Cardiac septum (tissue), 1 donor: ENCODE measurements at places on chromosomes 16 and 17. TPM values are rescaled to one million over a fixed set of nuclear protein-coding genes. Genes with fewer than 3 reads are reported as not detected.

GRCh38 chr17:69466905-69467667, 52.6 kb downstream of the MAP2K6 start:
- DNase-seq: no peak

DNA sequence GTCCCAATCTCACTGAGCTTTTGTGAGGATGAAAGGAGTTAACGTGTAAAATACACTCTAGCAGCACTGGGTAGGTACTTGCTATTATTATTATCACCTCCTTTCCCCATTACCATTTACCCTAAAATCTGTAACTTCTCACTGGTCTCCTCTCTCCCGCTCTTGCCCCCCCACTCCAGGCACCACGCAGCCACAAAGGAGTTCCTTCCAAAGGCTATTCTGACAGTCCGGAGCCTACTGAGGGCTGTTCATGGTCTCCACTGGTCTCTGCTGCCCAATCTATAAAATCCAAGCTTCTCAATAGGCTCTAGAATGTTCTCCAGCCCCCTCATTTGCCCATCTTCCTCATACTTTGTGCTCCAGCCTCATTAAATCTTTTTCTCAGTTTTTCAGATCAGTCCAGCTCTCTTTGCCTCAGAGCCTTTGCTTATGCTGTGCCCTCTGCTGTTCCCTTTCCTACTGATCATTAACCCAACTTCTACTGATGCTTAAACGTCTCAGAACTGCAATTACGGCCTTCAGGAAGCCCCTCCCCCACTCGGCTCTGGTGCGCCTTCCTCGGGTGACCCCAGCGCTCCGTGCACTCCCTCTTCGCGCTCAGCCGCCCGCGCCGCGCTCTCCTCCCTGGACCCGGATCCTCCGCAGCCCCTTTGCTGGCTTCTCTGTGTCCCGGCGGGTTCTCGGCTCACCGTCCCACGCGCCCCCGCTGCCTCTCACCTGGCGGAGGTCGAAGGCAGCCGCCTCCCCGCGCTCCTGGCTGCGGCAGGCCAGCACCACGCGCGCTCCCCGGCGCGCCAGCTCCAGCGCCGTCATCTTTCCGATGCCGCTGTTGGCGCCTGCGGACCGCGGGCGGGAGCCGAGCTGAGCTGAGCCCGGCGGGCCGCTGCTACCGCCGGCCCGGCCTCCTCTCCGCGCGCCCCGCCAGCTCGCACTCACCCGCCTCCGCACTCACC, 737 bp downstream of the DHRS13 start:
- DNase-seq: no peak

The NACA2 gene
- not detected for total RNA-seq

DNA sequence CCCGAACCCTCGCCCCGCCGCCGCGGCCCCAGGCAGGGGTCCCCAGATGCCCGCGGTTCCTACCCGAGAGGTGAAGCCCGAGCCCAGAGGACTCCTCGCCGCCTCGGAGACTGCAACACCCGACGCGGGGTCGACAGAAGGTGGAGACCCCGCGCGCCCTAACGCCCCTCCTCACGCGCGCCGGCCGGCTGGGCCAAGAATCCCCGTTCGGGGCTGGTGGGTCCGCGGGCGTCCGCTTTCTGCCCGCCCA, 515 bp downstream of the SUMO2 start:
- peak; percentile 75 for DNase-seq

The TBX6 gene
- 0.57 TPM for total RNA-seq

DNA sequence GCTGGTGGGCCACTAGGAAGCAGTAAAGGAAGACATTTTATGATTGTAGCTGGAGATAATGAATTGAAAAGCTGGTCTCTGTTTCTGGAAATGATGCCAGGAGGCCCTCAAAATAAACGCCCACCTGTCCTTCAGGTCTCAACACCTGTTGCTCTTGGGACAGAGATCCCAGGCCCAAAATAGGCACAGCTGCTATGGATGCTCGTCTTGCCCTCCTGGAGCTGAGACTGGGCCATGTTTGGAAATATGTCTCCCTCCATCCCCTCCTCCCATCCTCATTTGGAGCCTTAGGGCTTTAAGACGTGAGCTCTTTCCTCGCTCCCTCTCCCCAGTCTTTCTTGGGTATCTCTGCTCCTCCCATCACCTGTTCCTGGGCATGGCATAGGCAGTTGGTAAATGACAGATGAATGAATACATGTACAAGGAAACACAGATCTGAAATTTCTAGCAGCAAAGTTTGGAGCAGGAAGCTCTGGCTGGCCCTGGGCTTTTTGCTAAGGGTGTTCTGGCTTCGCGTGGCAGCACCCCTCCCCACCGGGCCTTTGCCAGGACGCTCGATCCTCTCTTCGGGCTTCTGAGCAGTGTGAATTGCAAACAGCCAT, 33.3 kb downstream of the MYH3 start:
- DNase-seq: no peak

The GUCY2D gene
- total RNA-seq: not detected

The STH gene
- not detected for total RNA-seq

DNA sequence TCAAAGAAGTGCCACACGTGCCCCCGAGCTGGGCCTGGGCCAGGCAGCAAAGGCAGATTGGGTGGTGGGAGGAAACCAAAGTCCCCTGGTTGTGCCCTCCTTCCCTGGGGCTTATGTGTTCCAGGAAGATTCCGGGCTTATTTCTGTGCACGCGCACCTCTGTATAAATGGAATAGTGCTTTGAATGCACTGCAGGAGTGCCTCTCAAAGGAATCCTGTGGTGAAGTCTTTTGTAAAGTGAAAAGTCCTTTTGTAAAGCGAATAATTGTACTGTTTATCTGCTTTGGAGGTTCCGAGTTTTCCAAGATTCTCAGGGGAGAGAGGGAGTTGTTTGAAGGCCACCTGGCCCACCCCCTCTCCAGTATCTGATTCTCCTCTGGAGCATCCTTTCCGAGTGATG, 26.8 kb downstream of the C17orf75 start:
- DNase-seq: no peak

DNA sequence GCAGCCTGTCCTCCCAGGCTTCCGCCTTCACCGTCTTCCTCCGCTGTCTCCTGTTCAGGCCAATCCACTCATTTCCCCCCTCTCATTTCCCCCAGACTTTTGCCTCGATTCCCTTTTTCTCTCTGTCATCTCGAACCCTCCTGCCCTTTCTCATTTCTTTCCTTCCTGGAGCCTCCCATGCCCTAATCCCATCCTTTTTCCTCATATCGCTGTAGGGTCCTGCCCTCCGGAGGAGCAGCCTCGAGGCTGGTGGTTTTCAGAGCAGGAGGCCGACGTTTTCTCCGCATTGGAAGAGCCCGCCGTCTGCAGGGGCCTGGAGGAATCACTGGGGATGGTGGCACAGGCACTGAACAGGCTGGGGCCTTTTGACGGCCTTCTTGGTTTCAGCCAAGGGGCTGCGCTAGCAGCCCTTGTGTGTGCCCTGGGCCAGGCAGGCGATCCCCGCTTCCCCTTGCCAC, 597 bp downstream of the OVCA2 start:
- DNase-seq: no peak

DNA sequence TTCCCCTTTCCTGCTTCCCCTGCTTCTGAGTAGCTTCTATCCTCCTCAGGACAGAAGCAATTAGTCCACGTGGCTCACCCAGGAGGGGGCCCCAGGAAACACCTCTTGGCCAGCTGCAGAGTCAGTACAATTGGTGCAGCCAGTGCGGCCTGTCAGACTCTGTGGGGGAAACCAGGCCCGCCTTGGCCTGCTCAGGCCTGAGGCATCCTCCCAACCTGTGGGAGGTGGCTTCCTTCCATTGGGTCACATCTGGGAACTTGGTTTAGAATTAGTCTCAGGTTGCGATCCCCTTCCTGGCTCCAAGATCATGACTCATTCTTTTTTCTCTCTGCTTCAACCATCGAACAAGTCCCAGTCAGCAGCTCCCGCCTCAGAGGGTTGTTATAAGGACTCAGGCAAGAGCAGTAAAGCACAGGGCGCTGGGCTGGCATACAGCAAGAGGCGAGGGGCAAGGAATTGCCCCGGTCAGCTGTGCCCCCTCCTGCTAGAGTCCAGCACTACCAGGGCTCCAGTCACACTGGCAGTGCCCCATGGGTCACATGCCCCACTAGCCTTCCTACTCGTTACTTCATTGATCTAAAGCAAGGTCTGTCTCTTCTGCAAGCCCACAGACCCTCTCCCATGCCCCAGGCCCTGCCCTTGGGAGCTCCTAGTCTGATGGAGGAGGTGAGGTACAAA, 8.1 kb upstream of the EPX start:
- no peak for DNase-seq

The ANKS4B gene
- total RNA-seq: not detected

GRCh38 chr17:57750109-57750871, 5.2 kb upstream of the CCDC182 start:
- DNase-seq: no peak

DNA sequence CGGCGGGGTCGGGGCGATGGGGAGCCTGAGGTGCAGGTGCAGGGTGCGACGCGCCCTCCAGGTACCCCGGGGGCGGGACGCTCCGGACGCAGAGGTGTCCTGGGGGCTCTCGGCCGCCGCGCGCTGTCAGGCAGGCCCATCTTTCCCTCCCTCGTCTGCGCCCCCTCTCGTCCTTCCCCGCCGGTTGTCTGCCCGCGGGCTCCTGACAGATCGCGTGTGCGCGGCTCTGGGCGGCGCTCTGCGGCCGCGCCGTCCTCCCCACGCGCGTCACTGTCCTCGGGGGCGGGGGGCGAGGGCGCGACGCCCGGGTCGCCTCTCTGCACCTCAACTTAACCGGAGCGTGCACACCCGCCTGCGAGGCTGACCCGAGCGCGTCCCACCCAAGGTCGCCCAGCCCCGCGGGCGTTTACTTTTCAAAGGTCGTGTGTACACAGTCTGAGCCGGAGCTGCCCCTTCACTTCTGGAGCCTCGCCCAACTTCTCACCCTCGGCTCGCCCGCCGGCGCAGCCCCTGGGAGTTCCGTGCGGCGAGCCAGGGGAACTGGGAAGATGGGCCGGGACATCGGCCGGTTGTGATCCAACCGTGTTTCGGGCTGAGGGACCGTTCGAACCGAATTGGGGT, 512 bp downstream of the AKAP1 start:
- DNase-seq: no peak

- no peak for DNase-seq
Measured at GRCh38 chr17:33642002-33642401, 348.9 kb upstream of the ASIC2 start.

The CCDC78 gene
- total RNA-seq: 0.16 TPM

The CHP2 gene
- not detected for total RNA-seq

DNA sequence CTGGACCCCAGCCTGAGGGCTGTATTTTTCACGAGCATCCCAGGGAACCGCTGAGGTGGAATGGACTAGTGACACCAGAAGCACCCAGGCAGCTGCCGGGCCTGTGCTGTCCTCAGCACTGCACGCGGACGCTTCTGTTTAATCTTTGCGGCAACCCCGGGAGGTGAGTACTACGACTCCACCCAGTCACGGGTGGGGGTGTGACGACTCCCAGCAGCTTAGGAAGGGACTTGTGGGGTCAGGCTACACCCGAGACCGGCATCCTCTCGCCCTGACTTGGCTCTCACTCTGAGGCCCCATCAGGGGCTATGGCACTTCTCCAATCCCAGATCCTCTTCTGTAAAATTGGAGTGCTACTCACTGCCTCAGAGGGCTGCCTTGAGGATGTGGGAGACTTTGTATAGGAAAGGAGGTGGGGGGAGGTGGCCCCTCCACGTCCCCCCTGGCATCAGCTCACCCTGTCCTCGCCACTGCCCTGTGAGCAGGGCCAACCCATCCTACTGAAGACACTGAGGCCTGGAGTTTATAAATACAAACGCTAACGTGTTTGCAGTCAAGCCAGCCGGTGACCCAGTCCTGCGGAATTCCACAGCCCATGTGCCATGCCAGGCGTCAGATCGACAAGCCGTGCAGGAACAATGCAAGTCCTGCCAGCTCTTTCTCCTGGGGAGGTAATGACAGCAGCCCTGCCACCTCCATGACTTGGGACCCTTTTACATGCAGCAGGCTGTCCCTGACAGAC, 44.4 kb downstream of the PPL start:
- DNase-seq: no peak

DNA sequence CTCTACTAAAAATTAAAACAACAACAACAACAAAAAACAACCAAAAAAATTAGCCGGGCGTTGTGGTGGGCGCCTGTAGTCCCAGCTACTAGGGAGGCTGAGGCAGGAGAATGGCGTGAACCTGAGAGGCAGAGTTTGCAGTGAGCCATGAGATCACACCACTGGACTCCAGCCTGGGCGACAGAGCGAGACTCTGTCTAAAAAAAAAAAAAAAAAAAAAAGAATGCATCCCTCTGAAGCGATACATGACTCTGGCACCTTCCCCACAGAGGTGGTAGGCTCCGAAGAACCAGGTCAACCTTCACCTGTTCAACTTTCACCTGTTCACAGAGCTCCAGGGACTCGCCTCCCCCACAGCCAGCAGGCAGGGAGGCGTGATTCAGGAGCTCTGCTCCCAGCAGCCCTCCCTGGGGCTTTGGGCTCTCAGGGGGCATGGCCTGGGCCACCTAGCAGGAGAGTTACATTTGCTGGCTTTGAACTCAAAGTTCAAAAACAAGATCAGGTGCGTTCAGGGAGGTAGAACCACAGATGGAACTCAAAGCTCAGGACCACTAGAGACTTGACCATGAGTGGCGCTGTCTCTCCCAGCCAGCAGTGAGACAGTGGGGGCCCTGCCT, 5.6 kb downstream of the VAC14 start:
- no peak for DNase-seq

The KRTAP9-4 gene
- not detected for total RNA-seq

GRCh38 chr17:31743797-31744196, 115.2 kb downstream of the COPRS start:
- DNase-seq: no peak

- no peak for DNase-seq
Measured at GRCh38 chr17:44384823-44385286, 4.6 kb downstream of the ITGA2B start.

The C16orf46 gene
- total RNA-seq: 1.5 TPM

DNA sequence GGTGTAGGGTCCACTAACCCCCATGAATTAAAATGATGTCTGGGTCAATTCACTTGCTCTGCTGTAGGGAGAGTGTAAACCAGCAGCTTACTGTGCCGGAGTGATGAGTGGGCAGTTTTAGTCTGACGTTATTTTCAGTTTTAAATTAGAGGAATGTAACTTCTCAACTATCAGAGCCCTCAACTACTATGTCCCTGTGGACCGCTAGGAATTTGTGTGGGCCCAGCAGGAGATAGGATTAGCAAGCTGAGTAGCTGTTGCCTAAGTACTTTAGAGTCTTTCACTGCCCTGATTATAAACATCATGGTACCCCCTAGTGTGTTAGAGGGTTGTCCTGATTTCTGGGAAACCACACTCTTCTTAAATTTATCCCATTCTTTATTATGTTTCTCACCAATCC, 11.4 kb downstream of the MARVELD3 start:
- no peak for DNase-seq
